ENCODE measurements at places on chromosomes 4 and X.

GRCh38 chrX:26845056-26845455 lies 618.1 kb downstream of the PPP4R3C start:
- DNase-seq, result no peak

- DNase-seq, result no peak
Measured at GRCh38 chrX:10781847-10782530, 161.6 kb upstream of the MID1 start.

GRCh38 chr4:132866616-132867015 lies 282.5 kb upstream of the PCDH10 start:
- no peak for DNase-seq

DNA sequence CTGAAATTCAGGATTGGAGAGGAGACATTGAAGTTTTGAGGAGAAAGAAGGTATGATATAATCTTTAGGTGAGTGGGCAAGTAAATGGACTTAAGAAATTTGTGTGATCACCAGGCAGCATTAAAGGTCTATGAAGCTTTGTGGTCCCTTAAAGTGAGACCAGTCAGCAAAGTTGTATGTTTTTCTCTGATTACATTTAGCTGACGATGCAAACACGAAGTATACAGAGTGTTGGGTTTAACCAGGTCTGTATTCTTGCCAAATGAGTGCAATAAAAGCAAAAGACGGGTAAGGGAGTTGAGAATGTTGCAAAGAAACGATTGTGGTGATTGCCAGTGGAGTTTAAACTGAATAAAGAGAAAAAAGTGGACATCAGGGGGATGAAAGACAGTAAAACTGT lies 11.6 kb upstream of the YIPF6 start:
- DNase-seq, result no peak

DNA sequence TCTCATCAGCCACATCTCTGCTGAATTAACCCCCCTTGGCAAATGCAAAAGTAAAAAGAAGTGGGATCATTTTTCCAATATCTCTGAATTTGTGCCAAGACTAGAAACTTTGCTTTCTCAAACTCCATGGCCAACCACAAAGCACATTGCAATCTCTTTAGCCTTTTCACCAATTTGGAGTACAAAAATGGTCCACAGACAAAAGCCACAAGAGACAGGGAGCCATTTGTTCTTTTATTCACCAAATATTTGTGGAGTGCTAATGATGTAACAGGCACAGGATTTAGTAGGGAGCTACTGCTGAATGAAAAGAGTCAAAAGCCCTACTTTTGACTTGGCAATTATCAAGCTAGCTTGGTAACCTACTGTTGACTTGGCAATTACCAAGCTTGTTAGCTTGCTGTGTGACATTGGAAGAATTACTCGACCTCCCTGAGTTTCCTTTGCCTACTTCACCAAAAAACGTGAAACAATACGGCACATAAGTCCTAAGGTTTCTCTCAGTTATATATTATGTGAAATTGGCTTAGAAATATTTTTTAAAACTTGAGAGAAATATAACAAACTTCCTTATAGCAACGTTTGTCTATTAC lies 97.1 kb upstream of the KLF3 start:
- DNase-seq, result no peak

DNA sequence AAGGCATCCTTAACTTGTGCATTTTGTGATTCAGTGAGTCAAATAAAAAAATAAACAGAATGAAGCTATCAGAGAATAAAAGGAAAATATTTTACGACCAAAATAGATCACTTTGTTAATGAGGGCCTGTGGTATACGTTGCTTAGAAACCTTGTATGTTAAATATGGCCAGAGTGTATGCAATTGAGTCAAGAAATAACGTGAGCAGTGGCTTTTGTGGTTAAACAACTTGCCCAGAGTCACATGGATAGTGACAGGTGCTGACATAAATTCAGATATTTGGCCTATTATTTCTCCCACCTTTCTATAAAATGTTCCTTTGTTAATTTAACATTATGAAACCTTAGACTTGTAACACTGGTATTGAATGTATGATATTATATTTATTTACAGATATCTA lies 393.4 kb downstream of the PABPC4L start:
- no peak for DNase-seq

DNA sequence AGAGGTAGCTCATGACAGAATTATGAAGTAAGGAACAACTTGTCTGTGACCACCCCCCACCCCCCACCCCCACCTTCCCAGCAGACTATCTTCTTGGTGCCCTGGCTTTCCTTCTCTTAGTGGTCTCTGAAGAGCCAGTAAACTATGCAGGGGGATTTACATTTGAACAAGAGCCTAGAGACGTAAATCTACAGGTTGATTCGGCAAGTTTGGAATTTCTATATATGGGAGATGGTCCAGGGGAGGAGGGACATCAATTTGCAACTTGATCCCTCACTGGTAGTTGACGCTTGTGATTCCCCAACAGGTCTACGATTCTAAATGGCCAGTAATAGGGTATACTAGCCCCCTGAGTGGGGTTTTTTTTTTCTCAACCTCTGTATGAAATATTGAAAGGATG lies 36.7 kb downstream of the IL13RA1 start:
- no peak for DNase-seq

GRCh38 chr4:154406018-154406795 lies 85.4 kb downstream of the DCHS2 start:
- no peak for DNase-seq

- no peak for DNase-seq
Measured at GRCh38 chrX:25599061-25599460, 539.1 kb upstream of the MAGEB18 start.

DNA sequence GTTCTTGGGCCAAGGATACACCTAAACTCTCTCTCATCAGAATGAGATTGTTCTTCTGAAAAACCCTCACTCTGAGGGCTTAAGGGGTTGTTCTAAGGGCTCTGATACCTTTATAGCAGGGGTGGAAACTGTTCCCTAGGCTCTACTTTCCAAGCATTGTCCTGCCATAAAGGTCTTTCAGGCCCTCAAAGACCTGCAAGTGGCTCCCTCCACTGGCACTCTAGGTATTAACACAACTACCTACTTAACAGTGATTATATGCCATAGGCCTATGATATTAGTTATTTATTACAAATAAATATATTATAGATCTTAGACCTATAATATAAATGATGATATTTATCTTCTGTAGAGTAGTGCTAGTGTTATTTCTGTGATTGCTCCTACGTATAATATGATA lies 473.7 kb upstream of the RPS6KA3 start:
- no peak for DNase-seq

DNA sequence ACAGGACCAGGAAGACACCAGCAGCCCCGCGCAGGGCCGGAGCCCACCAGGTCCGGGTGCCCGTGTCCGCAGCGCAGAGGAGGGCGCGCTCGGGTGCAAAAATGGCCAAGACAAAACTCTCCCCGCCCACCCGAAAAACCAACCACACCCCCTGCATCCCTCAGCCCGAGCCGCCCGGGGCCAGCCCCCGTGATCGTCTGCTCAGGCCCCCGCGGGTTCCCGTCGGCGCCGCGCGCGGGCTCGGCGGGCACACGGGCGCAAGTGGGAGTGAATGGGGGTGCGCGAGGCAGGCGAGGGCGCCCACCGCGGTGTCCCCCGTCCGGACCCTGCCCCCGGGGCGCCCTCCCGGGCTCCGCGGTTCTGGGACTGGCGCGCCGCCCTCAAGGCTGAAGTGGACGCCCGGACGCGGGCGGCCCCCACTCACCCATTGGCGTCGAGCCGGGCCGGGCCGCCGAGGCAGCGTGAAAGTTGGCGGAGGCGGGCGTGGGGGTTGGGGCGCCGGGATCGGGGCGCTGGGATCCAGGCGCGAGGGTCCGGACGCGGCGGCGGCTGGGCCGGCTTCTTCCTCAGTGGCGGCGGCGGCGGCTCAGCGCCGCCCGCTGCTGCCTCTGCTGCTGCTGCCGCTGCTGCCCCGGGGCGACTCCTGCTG lies 393 bp downstream of the SH3KBP1 start:
- DNase-seq, result no peak

DNA sequence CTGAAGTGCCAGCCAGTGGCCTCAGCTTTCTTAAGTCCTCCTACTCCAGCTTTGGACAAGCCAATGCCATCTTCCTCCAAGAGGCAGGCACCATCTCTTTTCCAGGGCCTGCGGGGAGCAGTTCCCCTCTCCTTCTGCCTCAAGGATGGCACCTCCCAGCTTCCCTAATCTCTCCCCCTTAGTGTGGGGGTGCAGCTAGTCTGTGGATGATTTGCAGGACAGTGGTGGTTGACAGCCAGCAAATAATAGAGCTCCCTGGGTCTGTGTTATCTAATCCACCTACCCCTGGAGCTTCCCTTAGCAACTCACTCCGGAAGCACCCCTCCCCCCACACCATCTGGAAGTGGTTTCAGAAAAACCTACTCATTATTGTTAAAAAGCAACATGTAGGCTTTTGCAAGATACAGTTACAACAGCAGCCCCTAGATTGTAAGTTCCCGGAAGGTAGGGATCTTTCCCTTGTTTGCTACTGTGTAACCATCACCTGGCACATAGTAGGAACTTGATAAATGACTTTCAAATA lies 247.1 kb downstream of the BCOR start:
- DNase-seq, result no peak

DNA sequence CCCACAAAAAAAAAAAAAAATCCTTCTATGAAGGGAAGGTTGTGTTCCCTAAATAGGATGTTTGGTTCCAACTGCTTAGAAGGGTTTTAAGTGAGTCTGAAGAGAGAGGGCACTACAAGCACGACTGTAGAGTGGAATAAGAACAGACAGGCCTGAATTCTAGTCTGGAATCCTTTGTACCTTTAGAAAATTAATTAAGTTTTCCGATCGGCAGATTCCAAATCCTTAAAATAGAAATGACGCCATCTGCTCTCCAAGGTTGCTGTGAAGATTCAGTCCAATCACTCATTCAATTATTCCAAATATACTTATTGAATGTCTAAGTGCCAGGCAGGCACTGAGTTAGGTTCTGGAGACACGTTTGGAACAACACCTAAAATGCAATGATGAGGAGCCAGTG lies 3.8 kb downstream of the HS3ST1 start:
- DNase-seq, result no peak

DNA sequence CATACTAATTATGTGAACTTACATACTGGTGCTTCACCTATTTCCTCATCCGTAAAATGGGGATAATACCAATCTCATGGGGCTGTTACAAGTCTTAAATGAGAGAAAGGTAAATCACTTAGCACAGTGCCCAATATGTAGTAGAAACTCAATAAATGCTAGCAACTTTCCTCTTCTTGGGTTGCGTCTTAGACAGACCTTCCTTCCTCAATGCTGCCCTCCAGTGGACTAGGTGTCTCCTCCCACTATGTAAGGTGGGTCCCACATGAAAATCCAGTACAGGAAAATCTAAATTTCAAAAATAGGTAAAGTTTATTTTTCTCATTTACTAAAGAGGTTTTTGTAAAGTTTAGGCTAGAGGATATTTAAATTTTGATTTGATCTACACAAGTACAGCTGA lies 20.6 kb downstream of the ZDHHC9 start:
- DNase-seq, result peak; percentile 19

All from activated CD4-positive, alpha-beta T cell treated with anti-CD3 and anti-CD28 coated beads for 1 hour (primary cell).